ENCODE measurements at places on chromosomes 6 and 20. TPM values are rescaled to one million over a fixed set of nuclear protein-coding genes. Genes with fewer than 3 reads are reported as not detected.

Gene RAET1E
- 1.7 TPM for total RNA-seq

Gene GCNT2
- 18.3 TPM for total RNA-seq

Gene RPS6KA2
- 5.1 TPM for total RNA-seq

Gene HSPA12B
- not detected for total RNA-seq

Gene HMGCLL1
- total RNA-seq: not detected

Gene RXRB
- 30.9 TPM for total RNA-seq

Gene EEF1A2
- 463 TPM for total RNA-seq

Gene MCCD1
- not detected for total RNA-seq

Gene LCA5
- 0.73 TPM for total RNA-seq

Gene IL17F
- total RNA-seq: not detected

Gene SPATA25
- total RNA-seq: 0.40 TPM

Gene ZNF311
- 0.40 TPM for total RNA-seq

Gene MCM8
- total RNA-seq: 26.6 TPM

Gene PRL
- not detected for total RNA-seq

Gene MPIG6B
- not detected for total RNA-seq

Gene SLC22A3
- total RNA-seq: 0.47 TPM

Gene EDN1
- total RNA-seq: 25.6 TPM

Gene EGFL8
- 7.9 TPM for total RNA-seq

Gene SAMD5
- 1.2 TPM for total RNA-seq

Gene CST2
- total RNA-seq: not detected

Gene ADGRF5
- 0.75 TPM for total RNA-seq

Gene UCKL1
- total RNA-seq: 47.4 TPM

Gene C20orf144
- not detected for total RNA-seq

Gene EBF4
- total RNA-seq: 1.8 TPM

Gene IL17A
- not detected for total RNA-seq
